ENCODE measurements at places on chromosomes 4 and X.

GRCh38 chr4:17398035-17398434, 113.9 kb downstream of the QDPR start:
- no peak for DNase-seq

DNA sequence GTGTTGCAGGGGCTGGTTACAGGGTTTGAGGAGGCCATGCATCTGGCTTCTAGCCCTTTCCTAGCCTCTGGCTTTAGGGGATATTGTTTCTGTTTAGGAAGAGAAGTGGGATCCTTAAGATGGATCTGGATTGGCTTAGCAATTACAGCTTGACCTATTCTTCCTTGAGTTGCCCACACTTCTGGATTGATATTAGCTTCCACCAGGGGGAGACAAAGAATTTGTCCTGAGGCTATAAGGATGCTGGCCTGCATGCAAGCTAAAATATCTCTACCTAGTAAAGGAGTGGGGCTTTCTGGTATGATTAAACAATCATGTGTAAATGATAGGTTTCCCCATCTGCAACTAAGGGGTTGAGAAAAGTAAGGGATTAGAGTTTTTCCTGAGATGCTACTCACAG, 117.2 kb downstream of the TEX13C start:
- no peak for DNase-seq

DNA sequence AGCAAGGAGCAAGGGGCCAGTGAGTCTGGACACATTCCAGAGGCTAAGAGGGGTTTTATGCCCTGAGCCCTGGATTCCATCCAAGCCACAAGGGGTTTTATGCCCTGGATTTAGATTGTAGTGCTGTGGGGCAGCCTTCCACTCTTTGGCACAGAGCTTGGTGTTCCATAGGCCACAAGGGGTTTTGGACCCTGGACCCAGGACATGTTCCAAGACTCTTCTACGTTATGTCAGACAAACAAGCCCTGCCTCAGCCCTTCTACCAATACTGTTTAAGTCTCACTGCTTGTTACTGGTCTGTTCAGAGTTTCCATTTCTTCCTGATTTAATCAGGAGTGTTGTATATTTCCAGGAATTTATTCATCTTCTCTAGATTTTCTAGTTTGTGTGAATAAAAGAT, 12.8 kb upstream of the SCARB2 start:
- DNase-seq = no peak

GRCh38 chr4:544386-545105, 31.5 kb downstream of the TMEM271 start:
- DNase-seq = no peak

- DNase-seq = no peak
These were observed at the start of gene ADGRG2 for GRCh38 chrX:19121898-19122640. Gene ADGRG2, minus strand, starts transcription at chrX:19122468. Its CDS starts 53,634 bp downstream, at chrX:19068834.

DNA sequence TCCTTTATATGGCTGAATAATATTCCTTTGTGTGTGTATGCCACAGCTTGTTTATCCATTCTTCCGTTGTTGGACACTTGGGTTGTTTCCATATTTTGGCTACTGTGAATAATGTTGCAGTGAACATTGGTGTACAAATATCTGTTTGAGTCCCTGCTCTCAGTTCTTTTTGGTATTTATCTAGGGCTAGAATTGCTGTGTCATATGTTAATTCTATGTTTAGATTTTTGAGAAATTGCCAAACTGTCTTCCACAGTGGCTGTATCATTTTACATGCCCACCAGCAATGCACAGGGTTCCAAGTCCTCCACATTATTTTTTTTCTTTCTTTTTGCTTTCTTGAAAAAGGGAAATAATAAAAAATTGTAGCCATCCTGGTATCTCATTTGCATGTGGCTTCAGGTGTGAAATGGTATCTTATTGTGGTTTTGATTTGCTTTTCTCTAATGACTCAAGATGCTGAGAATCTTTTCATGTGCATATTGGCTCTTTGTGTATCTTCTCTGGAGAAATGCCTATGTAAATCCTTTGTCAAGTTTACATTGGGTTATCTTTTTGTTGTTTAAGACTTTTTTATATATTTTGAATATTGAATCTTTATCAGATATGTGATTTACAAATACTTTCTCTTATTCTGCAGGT, 129.7 kb downstream of the RAPGEF2 start:
- no peak for DNase-seq

- no peak for DNase-seq
These were observed 1383.0 kb upstream of the TENM3 start for GRCh38 chr4:180860089-180860720.

DNA sequence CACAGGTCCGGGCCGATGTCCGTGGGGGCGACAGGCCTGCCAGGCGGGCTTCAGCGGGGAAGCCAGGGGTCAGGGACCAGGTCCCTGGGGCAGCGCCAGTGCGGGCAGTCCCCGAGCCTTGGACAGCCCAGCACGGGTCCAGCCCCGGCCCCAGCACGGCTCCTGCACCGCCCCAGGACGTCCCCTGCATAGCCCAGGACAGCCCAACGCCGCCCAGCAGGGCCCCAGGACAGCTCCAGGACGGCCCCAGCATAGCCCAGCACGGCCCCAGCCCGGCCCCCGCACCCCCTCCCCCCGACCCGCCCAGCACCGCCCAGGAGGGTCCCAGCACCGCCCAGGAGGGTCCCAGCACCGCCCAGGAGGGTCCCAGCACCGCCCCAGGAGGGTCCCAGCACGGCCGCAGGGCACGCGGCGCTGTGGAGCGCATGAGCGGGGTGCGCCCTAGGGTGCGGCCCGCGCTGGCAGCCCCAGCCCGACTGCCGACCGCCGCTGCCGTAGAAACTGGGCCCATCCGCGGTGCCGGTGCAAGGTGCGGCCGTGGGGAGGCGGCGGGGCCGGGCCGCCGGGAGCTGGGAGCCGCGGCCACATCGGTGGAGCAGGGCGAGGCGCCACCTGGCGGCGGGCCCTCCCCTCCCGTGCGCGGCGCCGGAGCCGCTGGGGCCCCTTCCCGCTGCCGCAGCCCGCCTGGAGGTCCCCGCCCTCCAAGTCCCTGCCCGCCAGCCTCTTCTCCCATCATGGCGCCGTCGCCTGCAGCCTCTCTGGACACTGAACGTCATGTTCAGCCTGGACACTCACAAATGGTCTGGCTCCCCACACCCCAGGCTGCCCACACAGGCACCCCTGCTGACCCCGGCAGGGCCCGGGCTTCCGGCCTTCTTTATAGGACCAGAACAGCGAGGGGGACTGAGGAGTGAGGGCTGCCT, 106.8 kb upstream of the NKX1-1 start:
- peak; percentile 63 for DNase-seq

- DNase-seq = no peak
These were observed 8.4 kb downstream of the NIPAL1 start for GRCh38 chr4:48025005-48025404.

GRCh38 chr4:107647591-107647990, 72.4 kb downstream of the PAPSS1 start:
- no peak for DNase-seq

DNA sequence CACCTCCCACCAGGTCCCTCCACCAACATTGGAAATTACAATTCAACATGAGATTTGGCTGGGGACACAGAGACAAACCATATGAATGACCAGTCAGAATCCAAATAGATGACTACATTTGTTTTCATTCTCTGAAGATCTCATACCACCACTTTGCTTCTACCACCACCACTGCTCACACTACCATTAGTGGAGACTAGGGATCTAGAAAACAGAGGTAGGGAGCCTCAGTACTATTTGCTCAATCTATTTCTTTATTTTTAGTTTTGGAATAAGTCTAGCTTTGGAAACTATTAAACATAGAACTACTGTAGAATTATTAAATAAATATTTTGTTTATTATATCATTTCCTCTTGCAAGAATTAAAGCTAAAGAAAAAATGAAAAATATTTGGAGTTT, 727.9 kb downstream of the CCSER1 start:
- no peak for DNase-seq

DNA sequence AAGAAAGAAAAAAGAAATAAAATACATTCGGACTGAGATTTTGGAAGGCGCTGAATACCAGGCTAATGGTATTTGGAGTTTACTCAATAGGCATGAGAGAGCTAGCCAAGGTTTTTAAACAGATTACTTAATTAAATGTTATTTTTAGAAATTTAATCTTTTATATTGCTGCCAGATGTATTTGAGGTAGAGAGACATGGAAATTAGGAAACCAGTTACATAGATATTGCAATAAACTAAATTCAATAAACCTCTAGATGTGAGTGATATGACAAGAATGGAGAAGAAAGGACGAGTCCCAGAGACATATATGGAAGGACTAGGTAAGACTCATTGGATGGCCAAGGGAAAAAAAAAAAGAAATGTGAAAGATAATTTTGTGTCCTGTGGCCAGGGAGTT, 38.5 kb upstream of the IL13RA1 start:
- DNase-seq = no peak
